ENCODE measurements at places on chromosomes 4 and X. TPM values are rescaled to one million over a fixed set of nuclear protein-coding genes. Genes with fewer than 3 reads are reported as not detected.

- DNase-seq: no peak
Measured at GRCh38 chrX:8126648-8127047, 44.4 kb downstream of the VCX2 start.

- DNase-seq: no peak
Measured at GRCh38 chr4:85414972-85415371, 60.0 kb upstream of the ARHGAP24 start.

DNA sequence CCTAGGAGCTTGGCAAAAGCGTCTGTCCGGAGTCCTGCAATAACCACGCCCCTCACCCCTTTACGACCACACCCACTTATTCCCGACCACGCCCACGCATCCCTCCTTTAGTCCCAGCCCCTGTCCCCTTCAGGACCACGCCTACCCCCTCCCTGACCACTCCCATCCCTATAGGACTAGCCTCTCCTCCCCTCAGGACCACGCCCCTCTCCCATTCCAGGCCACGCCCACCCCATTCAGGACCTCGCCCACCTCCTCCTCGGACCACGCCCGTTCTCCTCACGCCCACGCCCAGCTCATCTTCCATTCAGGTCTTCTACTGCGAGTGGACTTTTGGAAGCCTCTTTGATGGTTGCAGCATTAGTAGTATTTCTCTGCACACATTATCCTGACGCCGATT, 131.2 kb upstream of the STX18 start:
- DNase-seq: no peak

HTN1 gene
- polyA plus RNA-seq: not detected

CITED1 gene
- 11.1 TPM for polyA plus RNA-seq

FREM3 gene
- 0.10 TPM for polyA plus RNA-seq

HOPX gene
- polyA plus RNA-seq: 17.9 TPM

Measured in left renal pelvis (tissue), 4 donors.